Ascending aorta (tissue), 2 donors: ENCODE measurements at places on chromosomes 13 and 19. TPM values are rescaled to one million over a fixed set of nuclear protein-coding genes. Genes with fewer than 3 reads are reported as not detected.
A peak's percentile ranks its signal among the peaks of the same experiment; 100 is the strongest.

PROZ gene
- total RNA-seq, result not detected

GRCh38 chr13:58587183-58587582 lies 955.6 kb downstream of the PCDH17 start:
- DNase-seq, result no peak

CEACAM8 gene
- not detected for total RNA-seq

- peak; percentile 84 for DNase-seq
These were observed 6.0 kb downstream of the RCN3 start for GRCh38 chr19:49533551-49534488.

DNA sequence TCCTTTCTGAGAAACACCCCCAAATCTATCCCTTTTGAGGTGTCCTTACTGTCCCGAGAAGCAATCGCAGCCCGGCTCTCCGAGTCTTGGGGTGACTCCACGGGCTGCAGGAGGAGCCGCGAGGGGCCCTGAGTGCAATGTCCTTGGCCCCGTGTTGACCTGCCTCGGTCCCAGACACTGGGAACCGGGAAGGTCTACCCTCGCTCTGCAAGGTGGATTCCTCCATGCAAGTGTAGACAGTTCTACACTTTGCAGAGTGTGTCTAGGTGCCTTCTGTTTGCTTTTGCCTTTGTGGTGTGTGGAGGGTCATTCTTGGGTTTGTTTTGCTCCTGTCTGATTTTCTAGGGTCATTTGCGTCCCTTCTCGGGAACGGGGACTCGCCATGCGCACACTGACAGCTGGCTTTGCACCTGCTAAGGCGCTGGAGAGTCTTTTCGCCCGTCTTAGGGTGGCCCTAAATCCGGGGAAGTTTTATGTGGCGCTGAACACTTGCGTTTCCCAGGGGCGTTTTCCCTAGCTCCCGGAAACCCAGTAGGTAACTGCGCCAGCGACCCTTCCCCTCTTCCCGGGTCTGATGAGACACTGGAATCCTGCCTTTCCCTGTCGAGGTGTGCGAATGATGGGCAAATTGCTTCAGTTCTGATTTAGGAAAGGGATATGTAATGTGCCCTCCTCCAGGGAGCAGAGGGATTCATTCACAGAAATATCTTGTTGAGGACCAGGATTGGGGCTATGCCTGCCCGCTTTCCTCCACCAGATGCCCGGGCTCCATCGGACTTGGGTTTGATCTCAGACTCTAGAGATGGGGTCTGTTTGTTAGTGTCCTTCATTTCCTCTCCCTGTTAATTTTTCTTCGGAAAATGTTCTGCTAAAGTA lies 755 bp downstream of the SERTM1 start:
- no peak for DNase-seq
